ENCODE measurements at places on chromosomes 5 and 9.

DNA sequence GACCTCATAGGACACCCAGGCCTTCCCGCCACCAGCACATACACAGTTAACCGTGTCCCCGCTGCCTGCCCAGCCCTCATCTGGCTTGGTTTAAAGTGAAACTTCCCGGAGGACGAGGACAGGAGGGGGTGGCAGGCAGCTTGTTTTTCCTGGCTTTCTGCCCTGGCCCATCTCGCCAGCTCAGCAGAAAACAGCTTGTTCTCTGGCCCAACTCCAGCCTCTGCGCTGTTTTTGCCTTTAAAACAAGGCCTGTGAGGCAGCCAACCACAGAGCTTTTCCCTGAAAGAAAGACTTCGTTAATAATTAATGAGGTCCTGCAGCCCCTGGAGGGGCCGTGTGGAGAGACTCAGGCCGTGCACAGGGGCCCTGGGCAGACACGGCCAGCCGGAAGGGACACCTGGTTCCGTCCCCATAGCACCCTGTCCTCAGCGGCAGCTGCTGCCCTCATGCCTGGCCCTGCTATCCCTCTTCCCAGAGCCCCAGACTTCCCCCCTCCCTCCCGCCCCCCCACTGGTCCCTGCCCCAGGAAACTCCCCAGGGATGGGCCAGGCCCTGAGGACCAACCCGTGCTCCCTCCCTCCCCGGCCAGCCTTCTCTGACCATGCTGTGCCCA is 108.7 kb downstream of the RXRA start:
- DNase-seq: no peak

DNA sequence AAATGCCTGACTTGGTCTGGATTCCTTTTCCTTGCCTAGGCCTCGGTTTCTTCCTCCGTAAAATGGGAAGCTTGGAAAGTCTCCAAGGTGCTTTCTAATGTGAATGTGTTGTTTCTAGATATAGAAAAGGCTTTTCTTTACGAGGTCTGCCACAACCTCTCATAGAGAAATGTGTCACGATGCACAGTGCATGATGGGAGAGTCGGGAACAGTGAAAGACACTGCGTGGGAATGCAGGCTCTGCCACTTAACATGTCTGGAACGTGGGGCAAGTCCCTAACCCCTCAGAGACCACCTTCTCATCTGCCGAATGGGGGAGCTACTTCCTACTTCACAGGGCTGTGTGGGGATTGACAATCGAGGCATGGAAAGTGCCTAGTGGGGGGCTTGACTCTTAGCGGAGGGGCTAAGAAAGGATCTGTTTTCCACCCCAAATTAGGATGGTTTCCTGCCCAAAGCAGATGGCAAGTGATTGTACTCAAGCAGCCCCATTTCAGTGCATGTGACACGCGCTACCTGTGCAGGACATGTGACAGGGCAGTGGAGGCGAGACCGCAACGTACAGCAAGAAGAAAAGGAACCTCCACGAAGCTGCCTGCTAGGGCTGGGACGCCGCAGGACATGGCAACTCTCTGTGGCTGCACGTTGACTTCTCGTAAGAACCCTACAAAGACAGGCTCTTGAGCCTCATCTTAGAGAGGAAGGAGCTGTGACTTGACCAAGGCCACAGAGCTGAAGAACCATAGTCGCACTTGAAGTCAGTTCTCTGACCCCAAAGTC is 115.2 kb downstream of the CRB2 start:
- no peak for DNase-seq

- DNase-seq: no peak
These were observed 65.3 kb downstream of the GADD45G start for GRCh38 chr9:89670114-89670513.

- DNase-seq: no peak
These were observed 196.6 kb downstream of the PAPPA start for GRCh38 chr9:116350213-116350612.

- no peak for DNase-seq
These were observed 179.2 kb downstream of the RFK start for GRCh38 chr9:76215066-76215465.

DNA sequence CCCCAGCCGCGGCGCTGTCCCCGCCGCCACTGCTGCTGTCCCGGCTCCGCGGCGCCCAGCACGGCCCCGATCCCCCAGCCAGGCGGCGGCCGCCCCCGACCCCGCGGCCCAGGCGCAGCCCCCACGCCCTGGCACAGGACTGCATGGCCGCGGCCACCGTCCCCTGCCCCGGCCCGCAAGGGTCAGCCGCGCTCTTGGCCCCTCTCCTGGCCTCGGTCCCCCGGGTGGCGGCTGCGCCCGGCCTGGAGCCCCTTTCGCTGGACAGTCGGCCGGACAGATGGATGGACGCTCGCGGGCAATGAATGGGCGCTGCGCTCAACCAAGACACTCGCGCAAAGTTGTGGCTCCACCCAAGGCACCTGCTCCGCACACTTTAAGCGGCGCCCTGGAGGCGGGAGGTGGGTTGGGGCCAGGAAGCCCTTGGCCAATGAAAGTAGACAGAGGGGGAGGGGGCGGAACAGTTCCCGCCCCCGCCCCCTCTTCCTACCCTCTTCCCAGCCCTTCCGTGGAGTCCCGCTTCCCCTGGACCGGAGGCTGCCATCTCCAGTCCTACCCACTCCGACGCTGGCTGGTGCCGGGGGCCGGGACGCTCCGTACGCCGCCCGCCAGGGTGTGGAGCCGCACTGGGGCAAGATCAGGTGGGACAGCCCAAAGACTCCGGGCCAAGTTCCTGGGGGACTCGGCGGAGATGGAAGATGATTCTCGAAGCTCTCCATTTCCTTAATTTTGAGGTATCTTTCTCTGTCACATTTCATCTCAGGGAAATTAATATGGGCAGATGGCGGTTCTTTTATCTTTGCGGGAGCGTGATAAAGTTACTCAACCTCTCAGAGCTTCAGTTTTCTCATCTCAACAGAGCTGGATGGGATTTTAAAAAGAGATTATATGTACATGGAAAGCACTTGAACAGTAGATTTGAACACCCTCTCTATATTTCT is at the start of gene GLDC:
GLDC (minus strand) TSS at position 375 of the 938 bp plus-strand sequence; CDS start at position 145, 230 bp downstream.
- peak; percentile 7 for DNase-seq

GRCh38 chr5:24712047-24712446 is 67.3 kb upstream of the CDH10 start:
- no peak for DNase-seq

DNA sequence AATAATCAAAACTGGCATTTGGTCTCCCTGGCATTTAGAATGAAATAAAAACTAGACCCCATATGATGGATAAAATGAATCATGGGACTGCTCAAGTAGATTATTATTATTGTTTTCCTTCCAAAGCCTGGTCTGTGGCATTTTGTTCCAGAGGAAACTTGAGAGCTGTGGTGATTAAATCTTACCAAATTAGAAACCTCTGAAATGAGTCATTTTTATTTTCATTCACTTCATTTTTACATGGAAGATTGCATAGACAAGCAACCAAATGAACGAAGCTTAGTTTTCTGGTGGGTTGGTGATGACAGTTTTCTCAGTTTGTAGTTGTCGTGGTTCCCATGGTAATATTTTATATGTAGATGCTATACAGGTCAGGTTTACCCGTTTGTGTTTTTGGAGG is 23.4 kb downstream of the PAM start:
- DNase-seq: no peak

DNA sequence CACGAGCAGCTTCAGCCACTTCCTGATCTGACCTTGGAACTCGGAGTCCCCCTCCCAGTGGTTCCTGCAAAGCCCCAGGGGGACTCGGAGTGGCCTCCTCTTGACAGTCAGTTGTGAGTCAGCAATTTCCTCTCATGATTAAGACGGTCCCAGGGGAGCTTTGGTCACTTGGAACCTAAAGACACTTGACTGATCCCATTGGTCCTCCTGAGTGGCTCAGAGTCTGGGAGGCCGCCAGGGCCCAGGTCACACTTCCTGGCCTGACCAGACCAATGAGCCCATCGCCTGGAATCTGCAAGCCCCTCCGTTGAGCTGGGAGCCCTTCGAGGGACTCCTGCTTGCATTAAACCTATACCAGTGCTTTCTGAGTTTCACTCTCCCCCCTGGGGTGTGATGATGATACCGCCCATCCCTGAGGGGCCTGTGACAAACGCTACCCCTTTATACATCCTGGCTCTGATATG is 29.1 kb downstream of the TSPAN17 start:
- no peak for DNase-seq

DNA sequence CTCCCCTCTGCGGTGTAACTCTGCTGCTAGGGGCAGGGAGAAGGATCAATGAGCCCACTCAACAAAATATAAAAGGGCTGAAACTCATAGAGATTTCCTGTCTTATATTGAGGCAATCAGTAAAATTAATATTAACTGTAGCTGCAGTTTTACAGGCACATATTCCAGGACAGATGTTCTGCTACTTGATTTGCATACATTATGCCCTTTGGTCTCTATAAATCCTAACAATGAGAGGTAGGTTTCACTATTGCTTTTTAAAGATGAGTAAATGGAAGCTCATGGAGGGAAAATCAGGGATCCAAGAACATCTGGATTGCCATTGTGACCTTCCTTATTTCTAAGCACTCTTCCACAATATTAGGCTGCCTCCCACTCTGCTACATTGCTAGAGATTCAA is 23.5 kb upstream of the TRIM32 start:
- DNase-seq: no peak

GRCh38 chr5:65012301-65012892 is 243.7 kb downstream of the CWC27 start:
- DNase-seq: no peak

GRCh38 chr5:135680713-135681112 is 101.9 kb upstream of the CXCL14 start:
- no peak for DNase-seq

DNA sequence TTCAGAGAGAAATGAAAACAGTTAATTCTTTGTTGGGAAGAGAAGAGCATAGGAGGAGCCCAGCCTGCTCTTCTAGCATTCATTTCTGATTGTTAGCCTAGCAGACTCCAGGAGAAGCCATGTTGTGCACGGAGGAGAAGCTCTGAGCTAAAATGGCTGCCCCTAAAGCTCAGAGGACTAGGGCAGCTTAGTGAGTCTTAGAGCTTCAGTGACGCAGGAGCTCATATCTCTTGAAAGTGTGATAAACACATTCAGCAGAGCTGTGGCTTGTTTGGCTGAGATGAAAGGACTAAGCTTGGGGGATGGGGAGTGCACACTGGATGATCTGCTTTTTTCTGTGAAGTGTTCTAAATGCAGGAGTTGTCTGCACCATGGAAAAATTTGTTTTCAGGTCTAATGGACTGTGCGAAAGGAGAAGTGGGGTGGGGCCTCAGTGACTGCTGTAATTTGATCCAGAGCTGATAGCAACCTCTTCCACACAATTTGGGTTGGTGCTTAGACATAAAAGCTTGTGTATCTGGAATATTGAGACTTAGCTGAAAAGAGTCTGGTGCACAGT is 58.5 kb downstream of the ZNF462 start:
- DNase-seq: no peak

GRCh38 chr5:102682101-102682647 is 72.9 kb upstream of the PAM start:
- DNase-seq: no peak

DNA sequence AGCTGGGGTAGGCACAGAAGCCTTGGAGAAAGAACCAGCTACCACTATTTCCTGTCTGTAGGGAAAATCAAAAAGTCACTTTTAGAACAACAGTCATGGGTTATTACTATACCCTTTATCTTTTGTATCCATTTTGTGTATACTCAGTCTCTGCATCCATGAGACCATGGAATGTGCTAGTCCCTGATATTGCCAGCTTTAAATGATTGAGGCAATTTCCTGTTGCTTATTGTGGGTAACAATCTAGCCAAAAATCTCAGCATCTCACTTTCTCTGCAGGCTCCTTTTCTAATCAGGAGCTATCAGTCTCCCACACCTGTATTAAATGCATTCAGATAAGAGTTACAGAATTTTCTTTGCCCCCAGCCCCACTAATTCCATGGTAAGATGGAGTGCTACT is 968 bp upstream of the KDM3B start:
- no peak for DNase-seq

DNA sequence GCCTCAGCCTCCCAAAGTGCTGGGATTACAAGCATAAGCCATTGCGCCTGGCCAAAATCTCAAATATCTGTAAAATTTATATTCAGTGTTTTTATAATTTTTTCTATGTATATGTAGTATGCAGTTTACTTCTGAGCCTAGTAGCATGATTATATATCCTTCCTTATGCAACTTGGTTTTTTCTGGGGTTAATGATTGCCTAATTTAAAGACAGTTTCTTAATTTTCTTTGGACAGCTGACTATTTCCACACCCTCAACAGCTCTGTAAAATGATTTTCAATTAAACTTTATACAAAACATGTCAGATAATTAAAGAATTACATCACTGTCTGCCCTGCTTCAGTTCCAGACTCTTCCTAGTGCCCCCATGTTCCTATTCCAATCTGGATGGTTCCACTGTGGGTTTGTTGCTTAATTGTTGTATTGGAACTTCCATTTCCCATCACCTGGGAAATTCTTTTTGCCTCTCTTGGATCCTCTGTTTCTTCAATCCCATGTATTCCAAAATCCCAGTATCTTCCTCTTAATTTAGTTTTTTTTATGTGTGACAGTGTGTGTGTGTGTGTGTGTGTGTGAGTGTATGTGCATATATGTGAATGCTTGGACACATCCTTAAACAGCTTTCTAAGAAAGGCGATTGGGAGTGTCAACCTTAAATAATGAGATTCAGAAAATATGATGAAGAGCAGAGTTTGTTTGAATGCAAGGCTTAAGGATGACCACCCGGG is 53.2 kb downstream of the C5orf22 start:
- DNase-seq: no peak

DNA sequence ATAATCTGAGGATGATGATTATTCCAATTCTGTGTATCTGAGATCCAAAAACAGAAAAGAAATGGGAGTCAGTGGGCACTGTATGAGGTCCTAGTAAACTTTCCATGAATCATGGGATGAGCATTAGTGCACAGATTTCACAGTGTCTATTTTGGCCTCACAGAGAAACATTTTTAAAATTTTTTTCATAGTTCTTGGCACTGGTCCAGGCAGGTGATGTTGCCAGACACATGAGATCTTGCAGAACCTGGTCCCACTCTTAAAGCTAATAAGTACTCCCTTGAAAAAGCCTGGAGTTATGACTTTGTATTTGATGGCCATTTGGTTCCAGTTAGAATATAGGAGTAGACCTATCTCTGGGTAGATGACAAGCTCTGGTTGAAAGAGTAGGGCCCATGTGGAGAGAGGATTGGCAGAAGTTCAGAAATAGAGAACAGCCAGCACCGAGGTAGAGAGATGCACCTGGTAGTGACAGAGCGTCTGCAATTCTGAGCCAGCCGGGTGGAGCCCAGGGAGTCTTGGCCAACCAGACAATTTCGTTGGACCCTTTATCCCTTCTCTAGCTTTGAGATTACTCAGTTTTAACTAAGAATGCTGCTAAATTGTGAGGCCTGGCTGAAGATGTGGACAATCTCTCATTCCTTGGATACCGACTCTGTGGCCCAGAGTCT is 6.3 kb upstream of the TNFSF15 start:
- no peak for DNase-seq
